Right forelimb (tissue), 1 donor: ENCODE measurements at places on chromosomes 5 and 9.

DNA sequence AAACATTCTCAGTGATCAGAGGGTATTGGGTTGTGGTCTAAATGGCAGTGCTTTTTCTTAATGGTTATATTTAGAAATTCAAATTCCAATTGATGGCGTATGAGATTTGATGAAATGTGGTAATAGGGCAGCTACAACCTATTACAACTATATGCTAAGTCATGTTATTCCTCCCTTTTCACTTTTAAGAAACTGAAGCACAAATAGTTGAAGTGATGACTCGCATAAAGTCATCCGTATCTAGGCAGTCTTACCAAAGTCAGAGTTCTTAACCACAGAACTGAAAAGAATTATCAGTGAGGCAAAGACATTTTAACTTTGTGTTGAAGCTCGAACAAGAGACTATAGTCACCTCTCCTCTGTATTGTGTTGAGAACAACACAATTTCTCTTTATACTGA, 28.2 kb downstream of the C9orf152 start:
- no peak for DNase-seq

GRCh38 chr5:152474961-152475360, 69.9 kb upstream of the NMUR2 start:
- DNase-seq = no peak

- DNase-seq = no peak
Measured at GRCh38 chr5:131356619-131357018, 92.8 kb downstream of the CDC42SE2 start.

DNA sequence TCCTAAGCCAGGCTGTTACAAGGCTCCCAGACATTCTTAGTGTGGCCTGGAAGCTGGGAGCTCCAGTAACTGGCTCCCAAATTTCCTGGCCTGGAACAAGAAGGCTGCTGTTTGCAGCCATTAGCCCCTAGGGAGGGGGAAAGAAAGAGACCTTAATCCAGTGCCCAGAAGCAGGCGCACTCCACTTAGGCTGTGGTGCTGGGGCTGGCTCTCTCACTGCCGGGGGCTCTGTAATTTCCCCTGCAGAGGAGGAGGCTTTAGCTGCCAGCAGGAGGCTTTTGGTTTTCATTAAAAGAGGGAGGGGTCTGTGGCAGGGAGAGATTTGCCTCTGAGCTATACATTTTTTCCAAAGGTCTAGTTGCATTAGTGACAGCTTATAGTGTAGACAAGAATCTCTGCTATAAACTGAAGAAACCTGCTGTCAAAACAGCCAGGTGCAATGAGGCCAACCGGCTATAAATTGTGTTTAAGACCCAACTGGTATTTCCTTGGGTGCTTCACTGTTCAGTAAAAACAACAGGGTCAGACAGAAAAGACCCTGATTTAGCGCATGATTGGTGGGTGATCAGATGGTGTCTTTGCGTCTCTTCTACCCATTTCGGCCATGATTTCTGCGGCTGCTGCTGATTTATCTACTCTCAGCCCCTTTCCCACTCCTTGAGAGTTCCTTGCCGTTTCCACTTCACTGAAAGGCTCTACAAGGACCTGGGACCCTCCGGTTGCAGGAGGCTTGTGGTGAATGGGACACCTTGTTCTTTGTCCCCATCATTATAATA, 254.6 kb downstream of the AOPEP start:
- peak; percentile 47 for DNase-seq

DNA sequence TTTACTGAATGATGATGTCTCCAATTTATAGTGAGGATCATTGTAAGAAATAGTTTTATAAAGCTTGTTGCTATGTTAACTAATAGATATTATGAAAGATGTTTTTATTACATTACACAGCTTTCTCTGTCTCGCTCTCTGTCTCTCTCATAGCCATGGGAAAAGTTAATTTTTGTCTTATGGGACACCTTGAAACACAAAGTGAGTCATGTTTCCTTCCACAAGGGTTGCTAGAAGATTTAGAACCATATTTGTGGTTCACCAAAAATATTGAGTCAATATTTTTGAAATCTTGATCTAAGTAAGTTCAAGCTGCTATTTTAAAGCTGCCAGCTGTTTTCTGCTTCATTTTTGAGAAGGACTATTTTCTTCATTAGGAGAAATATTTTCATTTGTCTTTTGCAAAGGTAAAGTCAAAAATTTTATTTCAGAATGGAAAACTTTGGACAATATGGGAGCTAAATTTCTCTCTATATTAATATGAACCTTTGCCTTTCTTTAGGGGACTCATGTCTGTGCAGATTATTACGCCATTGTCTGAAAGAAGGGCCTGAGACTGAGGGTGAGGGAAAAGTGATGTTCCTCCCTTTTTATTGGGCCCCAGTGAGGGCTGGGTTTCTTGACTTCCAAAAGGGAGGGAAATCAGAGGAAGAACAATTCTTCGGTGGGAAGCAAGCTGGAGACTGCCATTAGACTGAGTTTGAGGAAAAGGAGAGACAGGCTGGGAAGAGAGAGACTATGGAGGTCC, 87.9 kb upstream of the SLC24A2 start:
- DNase-seq = no peak

- no peak for DNase-seq
Measured at GRCh38 chr5:151673421-151673820, 13.3 kb downstream of the SPARC start.

GRCh38 chr5:127805448-127805847, 102.3 kb downstream of the CCDC192 start:
- no peak for DNase-seq
